ENCODE measurements at places on chromosomes 3 and 15. TPM values are rescaled to one million over a fixed set of nuclear protein-coding genes. Genes with fewer than 3 reads are reported as not detected.

ROPN1 gene
- not detected for total RNA-seq

GCSAM gene
- not detected for total RNA-seq

PAQR9 gene
- not detected for total RNA-seq

KY gene
- total RNA-seq = not detected

SLC9A9 gene
- total RNA-seq = 1.5 TPM
